ENCODE measurements at places on chromosomes 12 and 14.

GRCh38 chr14:95730126-95730525 lies 16.2 kb upstream of the TCL1A start:
- no peak for DNase-seq

DNA sequence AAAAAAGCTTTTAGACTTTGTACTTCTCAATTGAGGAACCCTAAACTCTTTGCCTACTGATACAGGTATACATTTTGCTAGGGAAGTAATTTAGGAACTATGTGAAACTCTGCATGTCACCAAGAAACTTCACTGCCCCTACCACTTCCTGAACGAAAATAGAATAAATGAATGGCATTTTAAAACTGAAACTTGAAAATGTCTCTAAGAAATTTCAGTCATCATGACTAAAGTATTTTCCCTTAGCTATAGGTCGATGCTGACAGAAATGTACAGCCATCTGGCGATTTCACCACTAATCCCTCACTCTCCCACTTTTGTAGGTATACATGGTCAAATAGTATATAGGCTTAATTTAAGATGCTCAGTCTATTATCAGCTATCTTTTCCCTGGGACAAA lies 194.9 kb upstream of the SYT10 start:
- DNase-seq, result no peak

GRCh38 chr14:98112194-98112780 lies 1159.7 kb downstream of the BCL11B start:
- no peak for DNase-seq

DNA sequence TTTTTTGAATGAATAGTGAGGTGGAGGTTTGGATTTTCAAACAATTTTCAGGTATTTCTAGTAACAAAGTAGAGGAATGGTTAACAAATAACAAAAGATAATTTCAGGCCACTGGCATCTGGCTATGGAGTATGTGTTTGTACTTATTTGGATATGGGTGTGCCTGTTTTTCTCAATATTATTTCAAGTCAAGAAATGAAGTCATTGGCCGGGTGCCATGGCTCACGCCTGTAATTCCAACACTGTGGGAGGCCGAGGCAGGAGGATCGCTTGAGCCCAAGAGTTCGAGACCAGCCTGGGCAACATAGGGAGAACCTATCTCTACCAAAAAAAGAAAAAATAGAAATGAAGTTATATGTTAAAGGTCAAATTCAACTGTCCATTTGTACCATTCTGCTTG lies 13.9 kb downstream of the SLC35E3 start:
- DNase-seq, result no peak

GRCh38 chr12:40522837-40523236 lies 169.4 kb upstream of the CNTN1 start:
- DNase-seq, result no peak

- DNase-seq, result no peak
Observed at GRCh38 chr12:120102189-120103043, 14.1 kb downstream of the RAB35 start.

DNA sequence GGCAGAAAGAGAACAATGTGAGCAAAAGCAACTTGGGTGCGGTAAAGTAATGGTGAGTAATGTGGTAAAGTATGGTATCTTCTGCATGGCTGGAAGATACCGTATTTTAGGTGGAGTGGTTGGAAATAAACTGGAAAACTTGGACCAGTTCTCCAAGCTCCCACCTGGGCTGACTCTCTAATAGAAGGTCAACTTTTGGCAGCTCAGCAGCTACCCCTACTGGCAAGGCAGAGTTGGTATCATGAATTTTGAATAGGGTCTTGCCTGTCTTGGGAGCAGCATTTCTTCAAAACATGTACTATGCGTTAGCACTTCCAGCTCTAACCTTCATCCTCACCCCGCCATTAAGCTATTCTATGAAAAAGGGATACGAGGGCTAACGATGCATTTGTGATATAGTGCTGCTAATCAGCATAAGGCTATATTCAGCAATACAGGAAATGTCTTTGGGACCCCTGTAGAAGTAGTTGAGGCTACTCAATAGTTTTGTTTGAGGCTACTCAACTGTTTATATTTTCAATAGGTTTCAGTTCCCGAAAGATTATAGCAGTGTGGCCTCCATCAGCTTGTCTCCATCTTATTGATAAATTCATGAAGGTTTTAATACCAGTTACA lies 276.3 kb upstream of the FAR2 start:
- no peak for DNase-seq

- no peak for DNase-seq
Observed at GRCh38 chr14:55125403-55125802, 3.6 kb upstream of the LGALS3 start.

DNA sequence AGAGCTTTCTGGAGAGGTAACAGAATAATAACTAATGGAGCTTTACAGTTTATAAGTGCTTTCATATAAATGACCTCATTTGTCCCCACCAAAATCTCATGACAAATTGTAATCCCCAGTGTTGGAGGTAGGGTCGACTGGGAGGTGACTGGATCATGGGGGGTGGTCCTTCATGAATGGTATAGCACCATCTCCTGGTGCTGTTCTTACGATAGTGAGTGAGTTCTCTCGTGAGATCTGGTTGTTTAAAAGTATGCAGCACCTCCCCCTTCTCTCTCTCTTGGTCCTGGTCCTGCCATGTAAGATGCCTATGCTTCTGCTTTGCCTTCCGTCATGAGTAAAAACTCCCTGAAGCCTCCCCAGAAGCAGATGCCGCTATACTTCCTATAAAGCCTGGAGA lies 423.3 kb upstream of the GARIN6 start:
- DNase-seq, result no peak

- no peak for DNase-seq
Observed at GRCh38 chr12:62230652-62231051, 29.6 kb upstream of the USP15 start.

DNA sequence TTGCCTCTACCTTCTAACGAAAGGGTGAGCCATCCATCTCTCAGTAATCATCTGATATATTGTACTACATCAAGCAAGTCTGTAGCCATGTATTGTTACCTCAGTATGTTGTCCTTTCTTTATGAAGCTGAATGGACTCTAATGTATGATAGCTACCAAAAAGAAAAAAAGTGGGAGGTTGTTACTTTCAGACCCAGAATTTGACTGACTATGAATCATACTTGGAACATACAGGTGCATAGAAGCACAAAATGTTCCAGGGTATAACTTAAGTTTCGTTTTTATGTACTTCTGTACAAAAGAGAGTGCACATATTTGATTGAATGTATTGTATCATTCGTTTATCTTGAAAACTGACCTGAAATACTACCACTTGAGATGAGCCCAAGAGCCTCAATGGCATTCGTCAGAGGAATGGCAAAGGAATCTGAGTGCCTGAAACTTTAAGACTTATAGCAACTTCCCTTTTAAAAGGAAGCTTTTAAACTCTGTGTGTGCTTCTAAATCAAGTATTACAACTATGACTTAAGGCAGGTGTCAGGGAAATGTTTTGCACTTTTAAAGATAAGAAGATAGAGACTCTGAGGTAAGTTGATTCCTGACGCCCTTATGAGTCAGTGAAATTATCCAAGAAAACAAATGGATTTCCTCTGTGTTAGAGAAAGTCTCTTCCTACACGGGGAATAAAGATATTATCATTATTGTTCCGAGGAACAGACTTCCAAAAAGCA lies 951.5 kb downstream of the GALC start:
- DNase-seq, result no peak

- no peak for DNase-seq
Observed at GRCh38 chr12:88781909-88782308, 201.6 kb upstream of the KITLG start.

DNA sequence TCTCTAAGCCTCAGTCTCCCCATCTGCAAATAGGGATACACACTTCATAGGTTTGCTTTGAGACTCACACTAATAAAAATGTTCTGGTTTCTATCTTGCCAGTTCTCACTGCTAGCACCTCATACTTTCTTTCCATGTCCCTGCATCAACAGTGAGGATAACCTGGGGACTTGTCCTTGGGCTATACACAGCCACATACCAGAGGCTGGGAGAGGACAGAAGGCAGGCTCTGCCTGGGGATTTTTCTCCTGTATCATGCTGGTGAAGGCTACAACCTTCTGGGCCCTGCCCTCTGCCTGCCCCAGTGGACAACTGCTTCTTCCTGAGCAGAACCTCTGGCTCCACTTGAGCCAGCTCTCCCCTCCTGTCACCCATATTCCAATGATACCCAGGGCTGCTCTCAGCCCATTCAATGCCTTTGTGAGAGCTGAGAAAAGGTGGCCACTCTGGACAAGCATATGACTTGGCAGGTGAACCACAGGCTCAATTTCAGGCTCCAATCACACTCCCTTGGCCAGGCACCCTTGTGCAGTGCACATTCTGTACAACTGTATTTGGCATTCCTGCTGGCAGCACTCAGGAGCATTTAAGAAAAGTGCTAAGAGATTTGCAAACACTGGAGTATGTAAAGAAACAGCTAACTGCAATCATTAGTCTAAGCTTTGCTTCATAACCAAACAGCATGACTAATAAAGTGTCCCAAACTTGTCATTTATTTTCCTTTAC lies 135.8 kb upstream of the VRK1 start:
- DNase-seq, result no peak

DNA sequence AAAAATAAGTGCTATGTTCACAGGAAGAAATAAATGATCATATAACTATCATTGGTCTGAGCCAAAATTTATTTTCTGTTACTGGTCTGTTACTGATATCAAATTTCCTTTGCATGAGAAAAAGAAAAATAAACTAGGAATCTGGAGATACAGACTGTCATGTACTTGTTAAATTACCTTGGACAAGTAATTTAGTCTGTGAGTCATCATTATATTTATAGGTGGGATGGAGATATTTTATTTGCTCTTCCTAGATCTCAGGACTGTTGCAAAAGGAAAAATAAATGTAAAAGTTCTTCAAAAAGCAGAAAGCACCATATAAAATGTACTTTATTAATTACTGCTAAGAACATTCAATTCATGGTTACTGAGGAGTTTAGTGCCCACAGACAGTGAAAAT lies 174.4 kb downstream of the PTPRO start:
- DNase-seq, result no peak

- DNase-seq, result no peak
Observed at GRCh38 chr14:64107438-64107837, 186.7 kb downstream of the ESR2 start.

- no peak for DNase-seq
Observed at GRCh38 chr12:53074283-53074998, 4.7 kb downstream of the SPRYD3 start.

DNA sequence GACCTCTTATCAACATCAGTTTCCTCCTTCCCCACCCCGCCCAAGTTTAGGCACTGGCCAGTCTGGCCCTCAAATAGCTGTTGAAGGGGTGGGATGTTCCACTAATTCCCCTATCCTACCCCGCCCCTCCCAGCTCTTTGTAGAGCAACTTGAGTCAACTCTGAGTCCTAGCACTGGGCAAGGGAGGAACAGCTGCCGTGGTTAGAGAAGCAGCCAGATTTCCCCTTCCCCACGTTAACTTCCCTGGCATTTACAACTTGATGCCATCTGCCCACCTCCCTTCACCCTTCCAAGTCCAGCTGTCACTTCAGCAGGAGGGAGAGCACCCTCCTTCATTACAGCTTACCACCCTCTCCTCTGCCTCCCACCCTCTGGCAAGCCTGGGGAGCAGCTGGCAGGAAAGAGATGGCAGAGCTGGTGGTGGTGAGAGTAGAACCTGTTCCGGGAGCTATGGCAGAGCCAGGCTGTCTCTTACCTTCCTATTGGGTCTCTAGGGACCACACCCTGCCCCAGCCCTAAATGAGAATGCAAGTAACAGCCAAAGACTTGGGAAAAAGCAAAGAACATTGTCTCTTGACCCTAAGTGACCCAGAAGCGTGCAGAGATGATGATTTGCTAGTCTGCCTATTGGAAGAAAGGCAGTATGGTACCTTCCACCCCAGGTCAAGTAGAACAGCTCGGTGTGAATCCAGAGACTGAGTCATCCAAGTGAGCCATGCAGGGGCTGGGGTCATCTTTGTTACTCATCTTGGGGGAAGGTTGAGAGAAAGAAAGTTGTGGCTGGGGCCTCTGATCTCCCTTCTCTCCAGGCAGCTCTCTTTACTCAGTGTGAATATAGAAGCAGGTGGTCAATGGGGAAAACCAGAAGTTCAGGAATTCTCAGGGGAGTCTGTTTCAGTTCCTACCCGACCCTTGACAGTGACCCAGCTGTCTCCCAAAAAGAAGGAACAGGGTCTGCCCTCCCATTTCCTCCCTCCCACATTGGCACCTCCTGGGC lies 1.5 kb downstream of the BLOC1S1 start:
- no peak for DNase-seq

DNA sequence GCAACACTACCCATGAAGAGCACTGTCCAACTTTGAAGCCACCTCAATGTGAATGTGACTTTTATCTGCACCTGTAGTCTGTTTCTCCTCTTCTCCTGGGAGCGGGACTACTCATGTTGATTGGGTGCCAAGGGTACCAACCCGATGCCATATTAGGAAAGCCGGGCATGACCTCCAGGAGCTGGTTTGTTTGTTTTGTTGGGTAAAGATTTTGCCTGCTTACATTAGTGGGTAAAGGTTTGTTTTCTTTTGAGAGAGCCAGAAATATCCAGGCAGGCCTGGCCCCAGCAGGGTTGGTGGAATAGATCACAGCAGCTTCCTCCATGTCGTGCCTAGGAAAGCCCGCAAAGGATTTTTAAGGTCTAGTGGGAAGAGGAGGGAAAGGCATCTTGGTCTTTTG lies 19.7 kb upstream of the ITPK1 start:
- DNase-seq, result no peak

DNA sequence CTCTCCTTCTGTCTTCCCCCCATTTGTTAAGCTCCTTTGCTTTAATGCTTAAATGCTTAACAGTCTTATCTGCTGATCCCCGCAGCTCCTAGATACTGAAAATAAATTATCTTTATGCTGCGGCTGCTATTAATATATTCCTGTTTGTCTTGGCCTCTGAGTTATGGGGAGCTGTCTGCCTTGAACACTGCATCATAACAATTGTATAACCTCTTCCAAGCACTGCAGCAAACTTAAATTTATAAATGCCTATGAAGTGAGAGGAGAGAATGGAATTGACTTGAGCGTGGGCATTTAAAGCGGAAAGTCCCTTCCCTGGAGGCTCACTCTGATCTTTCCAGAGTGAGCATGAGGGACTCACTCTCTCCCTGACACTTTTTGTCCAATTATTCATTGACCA lies 23.1 kb upstream of the DCP1B start:
- no peak for DNase-seq

- no peak for DNase-seq
Observed at GRCh38 chr12:12899530-12900380, 8.4 kb downstream of the GPRC5A start.

DNA sequence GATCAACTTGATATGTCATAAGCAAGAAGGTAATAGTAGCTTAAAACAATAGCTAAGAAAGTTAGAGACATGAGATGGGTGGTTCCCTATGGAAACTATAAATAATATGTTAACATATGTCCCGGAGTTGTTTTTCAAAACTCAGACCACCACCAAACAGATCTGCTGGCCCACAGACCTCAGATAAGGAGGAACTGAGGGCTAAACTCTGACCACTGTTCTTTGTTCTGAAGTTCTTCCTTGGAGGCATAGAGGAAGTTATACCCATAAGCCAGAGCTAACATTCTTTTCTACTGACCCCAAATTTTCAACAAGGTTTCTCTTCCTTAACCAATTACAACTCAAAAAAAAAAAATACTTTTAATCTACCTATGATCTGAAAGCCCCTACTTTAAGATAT lies 156.1 kb upstream of the FSCB start:
- DNase-seq, result no peak

GRCh38 chr12:56878010-56878339 lies 56.2 kb downstream of the SDR9C7 start:
- no peak for DNase-seq
